ENCODE measurements at places on chromosomes 2 and 18.

DNA sequence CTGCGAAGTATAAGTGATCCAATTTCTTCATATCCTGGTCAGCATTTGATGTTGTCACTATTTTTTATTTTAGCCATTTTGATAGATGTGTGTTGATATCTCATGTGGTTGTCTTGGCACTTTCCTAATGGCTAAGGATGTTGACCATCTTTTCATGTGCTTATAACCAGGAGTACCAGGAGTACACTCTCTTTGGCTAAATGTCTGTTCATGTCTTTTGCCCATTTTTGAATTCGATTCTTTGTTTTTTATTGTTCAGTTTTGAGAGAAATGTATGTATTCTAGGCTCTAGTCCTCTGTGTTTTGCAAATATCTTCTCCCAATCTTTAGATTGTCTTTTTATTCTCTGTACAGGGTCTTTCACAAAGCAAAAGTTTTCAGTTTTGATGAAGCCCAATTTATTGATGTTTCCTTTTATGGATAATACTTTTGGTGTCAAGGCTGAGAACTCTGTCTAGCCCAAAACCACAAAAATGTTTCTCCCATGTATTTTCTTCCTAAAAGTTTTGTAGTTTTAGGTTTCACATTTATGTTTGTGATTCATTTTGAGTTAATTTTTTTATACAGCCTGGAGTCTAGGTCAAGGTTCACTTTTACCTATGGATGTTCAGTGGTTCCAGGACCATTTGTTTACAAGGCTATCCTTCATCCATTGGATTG, 65.4 kb downstream of the SDC1 start:
- no peak for DNase-seq

DNA sequence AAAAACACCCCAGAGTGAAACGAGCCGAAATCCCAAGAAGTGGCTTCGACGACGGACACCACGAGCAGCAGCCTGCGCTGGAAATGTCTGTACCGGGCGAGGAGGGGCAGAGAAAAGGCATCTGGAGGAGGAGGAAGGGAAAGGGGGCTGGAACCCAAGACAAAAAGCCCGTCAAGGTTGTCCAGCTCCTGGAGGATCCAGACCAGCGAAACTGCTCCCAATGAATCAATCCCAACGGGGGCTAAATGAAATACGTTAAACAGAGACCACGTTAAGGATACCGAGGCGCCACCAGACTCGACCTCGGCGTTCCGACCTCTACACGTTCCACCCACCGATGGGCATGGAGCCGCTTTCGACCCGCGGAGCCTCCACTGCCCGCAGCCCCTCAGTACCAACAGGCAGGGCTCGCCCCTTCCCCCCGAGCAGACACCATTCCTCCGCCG, 400 bp downstream of the CCDC88A start:
- no peak for DNase-seq

DNA sequence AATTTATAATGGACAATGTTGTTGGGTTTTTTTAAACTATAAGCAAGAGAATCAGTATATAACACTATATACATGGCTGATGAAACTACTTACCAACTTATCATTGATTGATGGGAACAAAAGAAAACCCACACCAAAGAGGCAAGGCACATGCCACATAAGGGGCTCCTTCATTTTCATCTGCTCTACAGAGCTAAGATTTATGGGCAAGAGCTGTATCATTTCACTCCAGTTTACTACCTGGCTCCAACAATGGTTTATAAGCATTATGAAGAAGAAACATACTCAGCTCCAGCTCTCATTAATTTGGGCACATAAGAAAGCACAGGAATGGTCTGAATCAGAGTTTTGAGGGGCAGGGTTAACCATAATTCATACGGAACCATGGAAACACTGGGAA, 283.3 kb downstream of the AGPS start:
- no peak for DNase-seq

- no peak for DNase-seq
Observed at GRCh38 chr2:239936838-239937581, 88.1 kb downstream of the NDUFA10 start.

GRCh38 chr2:110204408-110205385, at the start of gene NPHP1:
Gene NPHP1, minus strand, starts transcription at chr2:110205013. Its CDS starts 45 bp downstream, at chr2:110204968.
- peak; percentile 91 for DNase-seq

- DNase-seq: no peak
Observed at GRCh38 chr2:226839951-226840350, 4.1 kb downstream of the RHBDD1 start.

DNA sequence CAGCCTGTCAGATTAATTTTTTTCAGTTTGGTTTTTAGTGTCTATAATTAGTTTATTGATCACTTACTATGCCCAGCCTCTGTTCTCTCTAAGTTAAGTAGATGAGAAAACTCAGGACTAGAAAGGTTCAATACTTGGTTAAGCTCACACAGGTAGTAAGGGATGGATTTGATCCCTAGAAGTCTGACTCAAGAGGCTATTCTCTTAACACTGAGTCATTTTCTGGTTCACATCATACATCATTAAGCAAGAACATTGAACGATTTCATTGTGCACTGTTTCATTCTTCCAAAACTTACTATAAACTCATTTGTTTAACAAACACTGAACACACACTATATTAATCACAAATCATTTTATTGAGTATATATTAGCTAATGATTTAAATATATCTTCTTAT, 54.1 kb upstream of the SLC38A11 start:
- no peak for DNase-seq
